ENCODE measurements at places on chromosomes 16 and 17.

GRCh38 chr17:49990331-49990730, 4.7 kb downstream of the DLX3 start:
- no peak for DNase-seq

DNA sequence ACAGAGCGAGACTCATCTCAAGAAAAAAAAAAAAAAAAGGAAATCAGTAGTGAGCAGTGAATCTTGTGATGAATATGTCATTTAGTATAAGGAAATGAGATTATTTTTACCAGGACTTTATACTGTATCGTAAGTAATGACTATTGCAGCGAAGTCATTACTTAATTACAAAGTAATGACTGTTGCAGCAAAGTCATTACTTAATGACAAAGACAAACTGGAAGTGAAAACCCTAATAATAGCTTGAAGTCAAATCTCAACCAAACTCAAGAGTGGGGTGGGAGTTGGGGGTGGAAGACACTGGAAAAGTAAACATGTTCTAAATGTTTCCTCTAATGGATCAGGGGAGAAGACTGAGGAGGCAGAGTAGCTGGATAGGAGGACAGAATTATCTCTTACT, 76.5 kb downstream of the ARHGAP44 start:
- no peak for DNase-seq

GRCh38 chr16:88320947-88321634, 61.7 kb upstream of the ZNF469 start:
- DNase-seq = no peak

DNA sequence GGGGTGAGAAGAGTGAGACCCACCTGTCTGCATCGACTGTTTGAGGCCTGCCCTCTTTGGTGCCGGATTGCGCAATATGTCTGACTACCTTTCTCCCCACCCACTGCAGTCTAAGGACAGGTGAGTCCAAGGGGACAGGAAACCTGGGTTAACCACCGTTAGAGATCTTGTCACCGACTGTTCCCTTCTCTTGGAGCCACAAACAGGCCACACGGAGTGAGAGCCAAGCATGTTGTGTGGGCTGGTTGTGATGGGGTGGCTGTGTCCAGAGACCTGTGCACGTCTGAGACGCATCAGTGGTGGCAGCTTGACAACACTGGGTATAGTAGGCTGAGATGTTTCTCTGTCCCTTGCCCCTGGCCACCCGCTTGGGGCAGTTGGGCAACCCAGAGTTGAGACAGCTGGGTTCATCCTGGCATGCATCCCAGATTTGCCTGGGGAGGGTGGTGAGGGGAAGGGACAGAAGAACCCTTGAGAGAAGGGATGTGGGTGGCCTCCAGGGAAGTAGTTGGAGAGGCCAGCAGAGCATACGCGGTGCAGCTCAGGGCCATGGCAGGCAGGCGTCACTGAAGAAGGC, 21.4 kb downstream of the MPRIP start:
- DNase-seq = no peak

Measured in Peyer's patch (tissue), 4 donors.